ENCODE measurements at places on chromosomes 11 and 22. TPM values are rescaled to one million over a fixed set of nuclear protein-coding genes. Genes with fewer than 3 reads are reported as not detected.

NLRP10 gene
- not detected for total RNA-seq

HOATZ gene
- not detected for total RNA-seq

MGAT3 gene
- total RNA-seq: 3.2 TPM

ANO5 gene
- 0.12 TPM for total RNA-seq

DDIAS gene
- total RNA-seq: 1.2 TPM

DNA sequence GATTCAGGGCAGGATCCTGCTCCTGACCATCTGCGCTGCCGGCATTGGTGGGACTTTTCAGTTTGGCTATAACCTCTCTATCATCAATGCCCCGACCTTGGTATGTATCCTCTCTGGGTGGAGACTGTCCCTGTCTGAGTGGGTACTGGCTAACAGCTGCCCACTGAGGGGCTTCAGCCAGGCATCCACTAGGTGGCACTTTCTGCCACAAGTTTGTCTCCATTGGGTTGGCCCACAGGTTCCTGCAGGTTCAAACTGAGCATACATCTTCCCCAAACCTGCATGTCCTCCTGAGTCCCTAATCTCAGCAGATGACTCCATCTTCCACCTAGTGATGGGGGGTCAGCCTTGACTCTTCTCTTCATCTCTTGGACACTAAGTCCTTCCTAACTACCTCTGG, 4.4 kb downstream of the SLC2A11 start:
- no peak overlapping the region for H3K4me3 ChIP-seq
- peaks cover 5% of the 10 kb centered on the region for H3K4me1 ChIP-seq
- H3K36me3 ChIP-seq: no peaks in the 10 kb centered on the region
- no peak for DNase-seq

- H3K36me3 ChIP-seq: no peaks in the 10 kb centered on the region
- DNase-seq: no peak
- no peaks in the 10 kb centered on the region for H3K4me1 ChIP-seq
- no peaks in the 10 kb centered on the region for H3K27me3 ChIP-seq
These were observed 78.3 kb upstream of the AKIP1 start for GRCh38 chr11:8832571-8833260.

DNA sequence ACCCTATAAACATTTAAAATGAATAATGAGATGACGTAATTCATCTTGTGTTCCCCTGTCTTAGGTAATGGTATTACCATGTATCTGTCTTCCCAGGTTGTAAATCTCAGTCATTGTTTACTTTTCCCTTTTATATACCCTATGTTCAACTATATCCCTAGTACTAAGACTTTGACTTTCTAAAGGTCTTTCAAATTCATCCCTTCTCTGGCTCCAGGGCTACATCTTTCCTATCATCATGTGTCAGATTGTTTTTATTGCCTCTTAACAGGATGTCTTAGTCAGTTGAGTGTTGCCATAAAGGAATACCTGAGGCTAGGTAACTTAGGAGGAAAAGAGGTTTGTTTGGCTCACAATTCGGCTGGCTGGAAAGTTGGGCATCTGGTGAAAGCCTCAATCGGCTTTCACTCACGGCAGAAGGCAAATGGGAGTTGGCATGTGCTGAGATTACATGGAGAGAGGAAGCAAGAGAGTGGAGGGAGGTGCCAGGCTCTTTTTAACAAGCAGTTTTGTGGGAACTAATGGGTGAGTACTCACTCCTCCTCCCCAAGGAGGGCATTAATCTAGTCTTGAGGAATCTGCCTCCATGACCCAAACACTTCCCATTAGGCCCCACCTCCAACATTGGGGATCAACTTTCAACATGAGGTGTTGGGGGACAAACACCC, 11.6 kb upstream of the DLAT start:
- no peaks in the 10 kb centered on the region for H3K4me1 ChIP-seq
- no peak overlapping the region for H3K4me3 ChIP-seq
- DNase-seq: no peak
- H3K27ac ChIP-seq: no peak overlapping the region
- no peaks in the 10 kb centered on the region for H3K27me3 ChIP-seq
- H3K36me3 ChIP-seq: no peaks in the 10 kb centered on the region

GRCh38 chr11:16749666-16750065, 11.2 kb downstream of the C11orf58 start:
- no peak overlapping the region for H3K4me3 ChIP-seq
- H3K4me1 ChIP-seq: no peaks in the 10 kb centered on the region
- H3K27ac ChIP-seq: no peak overlapping the region
- peaks cover 85% of the 10 kb centered on the region for H3K36me3 ChIP-seq
- H3K27me3 ChIP-seq: no peaks in the 10 kb centered on the region

GRCh38 chr11:107276077-107276476, 181.5 kb downstream of the CWF19L2 start:
- no peak for DNase-seq
- H3K27me3 ChIP-seq: no peaks in the 10 kb centered on the region
- H3K4me1 ChIP-seq: no peaks in the 10 kb centered on the region

DNA sequence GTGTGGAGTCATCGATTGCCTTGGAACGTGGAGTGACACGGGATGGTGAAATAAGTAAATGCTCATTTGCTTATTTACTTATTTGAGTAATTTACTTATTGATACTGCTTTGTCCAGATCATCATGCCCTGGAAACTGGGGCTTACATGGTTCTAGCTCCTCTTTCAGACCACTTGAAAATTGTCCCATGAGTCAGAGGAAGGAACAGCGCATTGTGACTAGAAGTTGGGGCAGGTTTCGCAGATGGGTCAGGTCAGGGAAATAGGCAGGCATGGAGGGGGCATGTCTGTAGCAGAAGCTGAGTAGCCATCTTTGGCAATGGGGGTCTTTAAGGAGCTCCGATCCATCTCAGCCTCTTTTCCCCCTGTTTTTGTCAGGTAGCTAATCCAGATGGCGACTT, 104.2 kb upstream of the SORL1-AS1 start:
- no peaks in the 10 kb centered on the region for H3K27me3 ChIP-seq
- H3K4me3 ChIP-seq: no peak overlapping the region
- peaks cover 99% of the 10 kb centered on the region for H3K36me3 ChIP-seq
- no peak overlapping the region for H3K27ac ChIP-seq

DNA sequence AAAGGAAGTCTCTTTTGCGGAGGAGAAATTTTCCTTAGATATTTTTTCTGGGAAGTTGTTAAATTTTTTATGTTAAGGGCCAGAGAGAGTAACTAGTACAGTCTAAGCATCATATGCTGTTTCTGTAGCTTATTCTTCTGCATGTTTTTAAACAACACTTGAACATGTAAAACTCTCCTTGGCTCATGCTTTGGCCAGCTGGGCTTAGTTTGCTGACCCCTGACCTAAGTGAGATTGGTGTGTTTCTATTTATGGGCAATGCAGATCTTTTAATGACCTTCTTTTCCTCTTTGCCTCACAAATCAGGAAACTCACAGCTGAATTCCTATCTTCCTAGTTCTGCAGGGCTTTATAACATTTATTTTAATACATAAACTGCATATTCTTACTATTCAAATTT, 942.5 kb downstream of the OPCML start:
- H3K27ac ChIP-seq: no peak overlapping the region
- no peaks in the 10 kb centered on the region for H3K4me1 ChIP-seq
- no peak for DNase-seq
- H3K4me3 ChIP-seq: no peak overlapping the region

DNA sequence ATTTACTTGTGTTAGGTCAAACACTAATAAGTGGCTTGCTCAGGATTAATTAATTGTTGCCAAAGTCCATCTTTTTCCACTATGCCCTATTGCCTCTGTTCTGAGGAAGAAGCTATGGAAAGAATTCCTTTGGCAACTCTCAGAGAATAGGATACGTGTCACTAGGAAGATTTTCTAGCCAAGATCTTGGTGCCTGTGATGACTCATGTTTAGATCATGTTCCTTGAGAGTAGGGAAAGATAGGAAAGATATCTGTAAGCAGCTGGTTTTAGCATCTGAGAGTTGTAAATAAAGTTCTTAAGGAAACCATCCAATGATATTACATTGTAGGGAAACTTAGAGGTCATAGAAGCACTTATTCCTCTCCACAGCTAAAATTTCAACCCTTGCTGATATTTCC, 15.7 kb downstream of the SLN start:
- no peaks in the 10 kb centered on the region for H3K27me3 ChIP-seq
- H3K27ac ChIP-seq: no peak overlapping the region
- H3K4me1 ChIP-seq: no peaks in the 10 kb centered on the region

DNA sequence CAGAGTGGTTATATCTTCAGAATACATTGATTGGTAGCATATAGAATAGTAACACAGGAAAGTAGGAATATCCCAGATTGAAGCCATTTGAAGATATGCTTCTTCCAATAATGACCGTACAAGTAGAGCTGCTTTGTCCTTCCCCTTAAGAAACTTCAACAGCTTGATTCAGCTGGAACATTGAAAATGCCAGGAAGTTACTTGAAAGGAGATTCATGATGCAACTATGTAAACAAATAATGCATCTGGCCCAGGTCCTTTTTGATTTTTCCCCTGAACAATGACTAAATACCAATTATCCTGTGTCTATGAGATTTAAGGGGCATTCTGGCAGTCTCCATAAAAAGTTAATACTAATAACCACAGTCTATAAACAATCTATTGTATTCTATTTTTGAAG, 3.0 kb downstream of the DKK3 start:
- H3K4me3 ChIP-seq: no peak overlapping the region
- H3K27ac ChIP-seq: no peak overlapping the region
- peaks cover 23% of the 10 kb centered on the region for H3K27me3 ChIP-seq

- no peaks in the 10 kb centered on the region for H3K4me1 ChIP-seq
- H3K27me3 ChIP-seq: no peaks in the 10 kb centered on the region
- no peaks in the 10 kb centered on the region for H3K36me3 ChIP-seq
- no peak for DNase-seq
- H3K4me3 ChIP-seq: no peak overlapping the region
These were observed 1.4 kb downstream of the PLXNB2 start for GRCh38 chr22:50305923-50306566.

DNA sequence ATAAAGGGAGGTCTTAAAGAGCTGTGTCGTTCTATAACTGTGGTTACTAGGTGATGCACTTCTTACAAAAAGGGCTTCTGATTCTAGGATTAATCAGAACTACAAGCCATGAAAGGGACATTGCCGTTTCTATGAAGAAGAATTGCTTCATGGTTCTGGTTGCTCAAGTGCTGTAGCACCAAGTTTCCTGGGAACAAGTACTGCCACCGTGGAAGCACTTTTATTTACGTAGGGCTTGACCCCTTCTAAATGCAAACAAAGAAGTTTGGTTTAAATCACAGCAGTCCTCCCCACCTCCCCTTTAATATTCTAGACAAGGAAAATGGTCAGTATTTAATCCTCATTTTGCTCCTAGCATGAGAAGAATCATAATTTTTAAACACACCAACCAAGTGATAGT, 9.8 kb downstream of the YAP1 start:
- no peaks in the 10 kb centered on the region for H3K4me1 ChIP-seq
- H3K36me3 ChIP-seq: no peaks in the 10 kb centered on the region
- no peaks in the 10 kb centered on the region for H3K27me3 ChIP-seq
- no peak for DNase-seq
- no peak overlapping the region for H3K27ac ChIP-seq

DNA sequence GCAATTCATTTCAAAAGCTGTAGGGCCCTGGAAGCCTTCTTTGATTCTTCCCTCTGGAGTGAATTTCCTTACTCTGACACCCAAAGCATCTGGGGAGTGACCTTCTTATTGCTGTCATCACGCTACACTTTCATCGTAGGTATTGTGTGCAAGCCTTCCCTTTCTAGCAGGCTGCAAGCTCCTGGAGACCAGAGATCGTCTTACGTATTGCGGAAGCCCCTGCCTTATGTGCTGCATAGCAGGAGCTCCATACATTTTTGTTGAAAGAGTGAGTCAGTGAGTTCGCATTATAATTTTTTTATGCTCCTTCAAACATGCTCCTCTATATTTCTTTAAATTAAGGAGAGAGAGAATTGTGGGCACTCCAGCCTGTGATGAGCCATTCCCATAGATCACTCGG, 21.2 kb upstream of the TMEM218 start:
- H3K4me1 ChIP-seq: no peaks in the 10 kb centered on the region
- no peak for DNase-seq
- H3K27me3 ChIP-seq: no peaks in the 10 kb centered on the region
- H3K27ac ChIP-seq: no peak overlapping the region
- no peak overlapping the region for H3K4me3 ChIP-seq
- H3K36me3 ChIP-seq: no peaks in the 10 kb centered on the region

GRCh38 chr11:10499874-10500601, 40.9 kb downstream of the RNF141 start:
- no peaks in the 10 kb centered on the region for H3K27me3 ChIP-seq
- peaks cover 90% of the 10 kb centered on the region for H3K36me3 ChIP-seq
- H3K4me1 ChIP-seq: no peaks in the 10 kb centered on the region
- DNase-seq: no peak

DNA sequence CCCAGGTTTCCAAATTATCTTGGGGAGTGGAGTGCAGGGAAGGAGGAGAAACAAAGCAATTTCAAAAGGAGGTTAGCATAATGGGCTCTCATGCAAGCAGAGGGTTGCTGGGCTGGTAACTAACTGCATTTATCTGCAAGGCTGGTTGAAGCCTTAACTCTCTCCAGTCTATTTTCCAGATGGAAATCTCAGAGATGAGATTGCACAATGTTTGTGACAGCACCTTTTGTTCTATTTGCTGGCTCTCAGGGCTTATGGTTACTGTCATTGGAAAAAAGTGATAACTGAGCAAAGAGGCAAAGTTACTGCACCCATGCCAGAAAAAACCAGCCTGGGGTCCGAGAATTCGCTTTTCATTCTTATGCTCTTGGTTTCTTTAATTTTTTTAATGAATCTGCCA, 33.2 kb downstream of the ABCC8 start:
- no peak for DNase-seq
- no peaks in the 10 kb centered on the region for H3K36me3 ChIP-seq
- no peak overlapping the region for H3K4me3 ChIP-seq
- H3K27me3 ChIP-seq: no peaks in the 10 kb centered on the region
- no peaks in the 10 kb centered on the region for H3K4me1 ChIP-seq

DNA sequence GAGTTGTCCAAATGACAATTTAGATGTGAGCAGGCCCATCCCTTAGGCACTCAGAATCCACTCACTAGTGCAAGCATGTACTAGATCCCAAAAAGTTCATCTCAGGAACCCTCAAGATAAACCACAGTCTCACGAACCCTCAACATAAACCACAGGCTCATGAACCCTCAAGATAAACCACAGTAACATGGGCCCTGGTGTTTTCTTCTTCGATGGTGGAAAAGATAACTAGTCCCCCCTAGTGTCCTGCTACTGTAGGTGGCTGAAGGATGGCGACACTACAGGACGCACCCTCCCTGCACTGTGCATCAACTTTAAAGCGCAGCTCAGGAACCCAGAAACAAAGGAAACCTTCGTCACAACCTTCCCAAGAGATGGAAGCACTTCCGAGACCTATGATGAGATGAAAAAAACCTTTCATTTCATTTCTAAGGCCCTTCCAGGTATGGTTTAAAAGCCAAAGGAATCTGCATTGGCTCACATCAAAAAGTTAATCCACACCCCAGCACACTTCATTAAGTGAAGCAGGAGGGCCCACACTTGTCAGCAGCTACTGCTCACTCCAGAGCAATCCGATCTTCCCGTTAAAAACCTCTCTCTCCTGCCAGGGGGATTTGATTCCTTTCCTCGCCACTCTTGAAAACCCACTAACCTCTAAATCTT, 2.4 kb downstream of the LARGE1 start:
- no peaks in the 10 kb centered on the region for H3K4me1 ChIP-seq
- peaks cover 4% of the 10 kb centered on the region for H3K27me3 ChIP-seq
- no peaks in the 10 kb centered on the region for H3K36me3 ChIP-seq
- no peak overlapping the region for H3K27ac ChIP-seq
- no peak for DNase-seq
- H3K4me3 ChIP-seq: no peak overlapping the region
